ENCODE measurements at places on chromosomes 12 and 14.

- DNase-seq: no peak
Observed at GRCh38 chr14:46051796-46052195, 599.8 kb downstream of the RPL10L start.

- no peak for DNase-seq
Observed at GRCh38 chr12:55822228-55822627, 4.4 kb downstream of the ORMDL2 start.

DNA sequence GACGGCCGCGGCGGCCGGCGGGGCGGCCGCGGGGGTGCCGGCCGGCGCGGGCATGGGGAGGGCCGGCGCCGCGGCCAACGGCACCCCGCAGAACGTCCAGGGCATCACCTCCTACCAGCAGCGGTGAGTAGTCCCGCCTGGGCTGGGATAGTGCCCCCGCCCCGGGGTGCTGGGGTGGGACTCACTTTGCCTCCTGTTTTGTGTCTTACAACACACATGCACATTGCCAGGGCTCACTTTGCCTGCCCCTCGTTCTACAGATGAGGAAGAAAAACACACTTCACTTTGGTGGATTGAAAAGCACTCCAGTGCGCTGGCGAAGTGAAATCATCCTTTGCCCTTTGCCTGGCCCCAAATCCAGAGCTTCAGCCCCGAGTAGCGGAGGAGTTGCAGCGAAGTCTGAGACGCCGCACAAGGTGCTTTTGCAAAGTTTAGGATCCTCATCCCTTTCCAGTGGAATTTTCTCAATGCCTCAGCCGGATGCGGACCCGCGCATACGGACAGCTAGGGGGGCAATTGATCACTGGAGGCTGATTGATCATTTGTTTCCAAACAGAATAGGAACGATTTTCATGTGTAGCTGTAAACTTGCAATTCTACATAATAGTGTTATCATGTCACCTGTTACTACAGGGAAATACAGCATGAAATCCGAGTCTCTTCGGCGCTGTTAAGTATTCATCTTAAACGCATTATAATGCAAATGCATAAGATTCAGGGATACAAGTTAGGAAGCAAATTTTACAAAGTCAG lies 3.6 kb upstream of the NPAS3 start:
- DNase-seq: no peak

DNA sequence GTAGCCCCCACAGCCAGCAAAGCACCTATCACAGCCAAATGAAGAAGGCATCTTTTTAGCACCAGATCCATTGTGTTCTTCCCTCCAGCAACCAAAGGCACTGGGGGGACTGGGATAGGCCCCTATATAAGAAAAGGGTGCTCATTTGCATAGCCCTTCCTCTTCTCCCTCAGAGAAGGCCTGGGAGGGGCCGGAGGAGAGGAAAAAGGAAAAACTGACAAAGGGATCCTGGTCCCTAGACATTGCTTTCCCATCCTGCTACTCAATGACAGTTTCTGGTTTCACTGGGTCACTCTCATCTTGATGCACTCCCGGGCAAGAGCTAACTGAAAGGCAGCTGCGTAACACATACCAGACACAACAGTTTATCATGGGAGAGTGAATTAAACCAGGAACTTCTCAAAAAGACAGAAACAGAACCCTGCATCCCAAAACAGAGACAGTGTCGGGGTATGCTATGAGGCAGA lies at the start of gene PMEL:
Gene PMEL, minus strand, starts transcription at position 102 of the 467 bp plus-strand sequence. Its CDS starts 31 bp downstream, at position 71.
- peak; percentile 14 for DNase-seq

- no peak for DNase-seq
Observed at GRCh38 chr14:31582286-31582691, 21.1 kb downstream of the NUBPL start.

DNA sequence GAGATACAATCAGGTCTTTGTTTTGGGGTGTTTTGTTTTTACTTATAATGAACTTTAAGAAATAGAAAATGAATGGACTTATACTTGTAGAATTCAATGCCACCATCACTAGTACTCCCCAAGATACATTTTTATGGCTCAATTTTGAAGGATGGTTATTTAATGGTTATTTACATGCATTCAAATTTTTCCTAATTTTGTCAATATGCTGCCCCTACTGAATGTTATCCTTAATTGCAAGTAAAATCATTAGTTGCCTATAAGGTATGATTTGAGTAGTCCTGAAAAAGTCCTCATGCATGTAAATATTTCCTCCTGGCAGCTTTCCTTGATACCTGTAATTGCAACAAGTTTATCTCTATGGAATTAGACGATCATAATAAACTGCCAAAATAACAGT lies 391.2 kb downstream of the BCAT1 start:
- no peak for DNase-seq

DNA sequence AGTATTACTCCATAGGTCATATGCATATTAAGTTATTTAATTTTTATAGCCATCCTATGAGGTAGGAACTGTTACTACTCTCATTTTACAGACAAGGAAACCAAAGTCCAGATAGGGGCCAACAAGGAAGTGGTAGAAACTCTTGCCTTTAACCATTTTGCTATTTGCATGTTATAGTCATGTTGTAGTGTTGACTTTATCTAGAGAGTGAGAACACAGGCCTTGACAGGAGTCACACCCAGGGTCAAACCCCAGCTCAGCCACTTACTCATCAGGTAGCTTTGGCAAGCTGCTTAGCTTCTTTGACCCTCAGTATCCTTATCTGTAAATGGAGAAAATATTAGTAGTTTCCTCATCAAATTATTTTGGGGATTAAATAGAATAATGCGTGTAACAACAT lies 156.2 kb downstream of the CAND1 start:
- no peak for DNase-seq

GRCh38 chr12:2137711-2138110 lies 84.9 kb downstream of the CACNA1C start:
- no peak for DNase-seq

DNA sequence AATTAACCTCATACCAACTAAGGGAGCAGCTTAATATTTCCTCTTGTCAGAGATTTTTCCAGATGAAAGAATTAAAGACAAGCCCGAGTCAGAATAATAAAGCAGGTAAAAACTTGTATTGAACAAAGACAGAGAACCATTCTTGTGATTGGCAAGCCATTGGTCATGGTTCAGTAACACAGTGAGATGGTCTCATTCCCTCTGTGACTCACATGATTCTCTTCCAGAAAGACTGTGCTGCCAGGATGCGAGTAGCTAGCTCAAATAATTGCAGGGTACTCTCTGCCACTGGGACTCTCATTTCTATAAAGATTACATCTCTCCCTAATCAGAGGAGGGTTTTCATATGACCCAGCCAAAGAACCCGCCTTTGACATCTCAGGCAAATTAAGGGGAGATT lies 179.4 kb downstream of the PHLDA1 start:
- DNase-seq: no peak

GRCh38 chr14:26276757-26277156 lies 321.1 kb downstream of the NOVA1 start:
- no peak for DNase-seq

- peak; percentile 10 for DNase-seq
Observed at GRCh38 chr12:65742018-65743010, 82.0 kb upstream of the HMGA2 start.

Measured in germinal center (tissue), 1 donor.